ENCODE measurements at places on chromosomes 4 and X.

GRCh38 chr4:172892300-172892699, 276.3 kb upstream of the GALNT7 start:
- no peak for DNase-seq

DNA sequence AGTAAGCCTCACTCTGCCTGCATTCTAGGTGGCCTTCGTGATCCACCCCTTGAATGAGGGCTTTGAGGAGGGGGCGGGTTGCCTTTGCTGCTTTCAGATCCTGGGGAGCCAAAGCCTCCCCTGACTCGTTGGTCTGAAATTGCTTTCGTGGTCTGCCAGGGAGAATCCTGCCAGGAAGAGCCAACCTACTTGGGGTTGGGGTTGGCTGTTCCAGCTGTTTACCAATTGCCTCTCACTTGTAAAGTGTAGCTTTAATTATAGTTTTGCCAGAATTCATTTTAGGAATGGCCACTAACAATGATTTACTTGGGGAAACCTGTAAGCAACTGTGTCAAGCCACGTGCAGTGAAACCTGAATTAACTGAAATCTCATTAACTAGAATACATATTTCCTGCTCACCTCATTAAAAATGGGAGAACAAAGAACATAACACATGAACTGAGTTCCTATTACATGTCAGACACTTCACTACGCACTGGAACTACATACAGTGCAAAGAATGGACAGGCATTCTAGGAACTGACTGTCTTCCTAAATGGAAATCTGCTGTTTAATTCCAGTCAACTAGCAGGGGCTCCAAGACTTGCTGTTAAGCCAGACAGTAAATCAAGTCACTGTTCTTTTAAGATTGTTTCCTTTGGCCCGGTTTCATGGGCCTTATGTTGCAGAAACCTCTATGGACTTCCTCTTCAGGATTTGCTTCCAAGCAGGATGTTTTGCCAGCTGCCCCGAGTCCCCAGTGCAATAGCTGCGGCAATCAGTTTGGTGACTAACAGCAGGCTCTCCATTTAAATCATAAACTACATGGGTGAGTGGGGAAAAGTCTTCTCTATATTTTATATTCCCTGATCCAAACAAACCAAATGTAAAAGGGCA, 16.4 kb upstream of the NKRF start:
- DNase-seq: no peak

DNA sequence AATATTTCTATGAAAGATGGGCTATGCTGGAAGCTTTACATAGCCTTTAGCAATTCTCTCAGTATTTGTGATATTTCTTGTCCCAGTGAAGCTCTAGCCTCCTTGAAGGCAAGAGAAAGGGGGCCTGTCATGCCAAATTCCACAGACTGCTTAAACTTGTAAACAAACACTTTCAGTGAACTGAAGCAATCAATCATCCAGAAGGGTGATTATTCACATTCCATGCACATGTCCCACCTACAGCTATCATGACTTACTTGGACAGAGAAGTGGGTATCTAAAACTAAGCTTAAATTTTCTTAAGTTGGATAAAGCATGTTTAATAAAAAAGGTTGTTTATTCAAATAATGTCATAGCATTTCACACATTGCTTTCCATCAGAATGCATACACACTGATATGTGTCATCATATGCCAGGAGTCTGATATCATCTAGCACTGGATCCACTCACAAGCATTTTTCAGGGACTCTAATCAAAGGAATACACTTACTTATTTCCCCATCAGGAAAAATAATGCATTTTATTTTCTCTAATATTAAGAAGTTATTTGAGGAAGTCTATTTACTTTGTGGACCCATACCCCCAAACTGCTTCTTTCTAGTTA, 1.2 kb upstream of the FSTL5 start:
- DNase-seq: no peak

DNA sequence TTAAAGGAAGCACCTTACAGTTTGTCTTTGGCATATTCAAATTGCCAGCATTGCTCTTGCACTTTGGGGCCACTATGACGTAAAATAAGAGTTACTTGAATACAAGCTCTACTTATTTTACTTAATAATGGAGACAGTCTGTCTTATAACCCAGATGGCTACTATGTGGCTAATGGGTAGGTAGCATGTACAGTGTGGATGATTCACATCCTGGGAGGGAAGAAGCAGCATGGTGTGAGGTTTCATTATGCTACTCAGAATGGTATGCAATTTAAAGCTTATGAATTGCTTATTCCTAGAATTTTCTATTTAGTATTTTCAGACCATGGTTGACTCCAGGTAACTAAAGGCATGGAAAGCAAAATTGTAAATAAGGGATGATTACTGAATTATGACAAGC, 761.8 kb upstream of the ATOH1 start:
- no peak for DNase-seq

GRCh38 chrX:72304877-72305276, 837 bp downstream of the CITED1 start:
- DNase-seq: no peak

DNA sequence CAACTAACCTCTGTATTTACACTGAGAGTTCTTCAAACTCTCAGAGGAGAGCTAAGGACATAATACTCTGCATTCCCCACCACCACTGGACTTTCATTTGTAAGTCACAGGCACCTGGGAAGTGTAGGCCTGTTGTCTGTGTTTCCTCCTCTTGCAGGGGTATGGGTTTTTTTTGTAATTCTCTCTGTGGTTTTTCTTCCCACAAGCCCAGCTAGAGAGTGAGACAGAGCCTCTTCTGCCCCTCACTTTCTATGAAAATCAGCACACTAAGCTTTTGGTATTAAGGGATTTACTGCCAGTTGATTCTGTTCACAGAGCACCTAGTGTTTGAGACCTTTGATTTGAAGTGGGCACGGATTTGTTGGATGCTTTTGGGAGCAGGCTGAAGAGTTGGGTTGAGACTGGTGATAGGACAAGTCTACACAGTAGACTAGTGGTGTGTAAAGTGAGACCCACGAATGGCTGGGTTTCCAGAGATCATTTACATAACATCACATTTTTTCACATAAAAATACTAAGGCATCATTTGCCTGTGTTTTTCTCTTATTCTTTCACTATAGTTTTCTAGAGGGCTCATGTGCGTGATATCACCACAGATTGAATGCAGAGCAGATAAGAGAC, 28.9 kb upstream of the WDR17 start:
- DNase-seq: no peak

- DNase-seq: no peak
These were observed 5.7 kb downstream of the NSG1 start for GRCh38 chr4:4392501-4393183.

DNA sequence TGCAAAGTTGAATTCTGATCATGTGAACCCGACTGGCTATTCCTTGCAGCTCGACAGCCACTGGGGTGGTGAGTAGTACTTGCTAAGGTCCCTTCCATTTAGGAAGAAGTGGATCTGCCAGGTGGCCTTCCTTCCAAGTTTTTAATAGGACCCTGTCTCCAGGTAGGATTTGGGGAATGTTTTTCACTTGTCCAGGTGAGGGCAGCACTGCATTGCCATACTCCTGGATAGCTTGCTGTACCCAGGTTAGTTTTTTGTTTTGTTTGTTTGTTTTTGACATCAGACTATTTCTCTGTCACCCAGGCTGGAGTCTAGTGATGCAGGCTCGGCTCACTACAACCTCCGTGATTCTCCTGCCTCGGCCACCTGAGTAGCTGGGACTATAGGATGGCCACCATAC, 29.8 kb downstream of the SAGE1 start:
- DNase-seq: no peak
